ENCODE measurements at places on chromosomes 3 and 15. TPM values are rescaled to one million over a fixed set of nuclear protein-coding genes. Genes with fewer than 3 reads are reported as not detected.

Gene IVD
- total RNA-seq: 12.4 TPM

DNA sequence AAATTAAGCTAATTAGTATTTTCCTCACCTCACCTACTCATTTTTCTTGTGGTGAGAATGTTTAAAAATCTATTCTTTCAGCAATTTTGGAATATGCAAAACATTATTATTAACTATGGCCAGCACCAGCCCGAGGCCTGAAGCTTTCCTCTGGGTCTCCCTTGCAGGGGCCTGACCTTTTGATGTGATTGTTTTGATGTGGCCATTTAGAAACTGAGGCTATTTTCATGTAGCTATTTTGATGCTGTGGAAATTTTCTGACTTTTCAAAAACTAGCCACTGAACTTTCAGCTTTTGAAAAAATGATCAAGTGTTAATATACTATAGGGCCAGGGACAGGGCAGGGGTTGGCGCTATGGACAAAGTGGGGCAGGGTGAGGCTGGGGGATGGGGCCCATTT is 8.2 kb upstream of the CCR9 start:
- no peak for DNase-seq

DNA sequence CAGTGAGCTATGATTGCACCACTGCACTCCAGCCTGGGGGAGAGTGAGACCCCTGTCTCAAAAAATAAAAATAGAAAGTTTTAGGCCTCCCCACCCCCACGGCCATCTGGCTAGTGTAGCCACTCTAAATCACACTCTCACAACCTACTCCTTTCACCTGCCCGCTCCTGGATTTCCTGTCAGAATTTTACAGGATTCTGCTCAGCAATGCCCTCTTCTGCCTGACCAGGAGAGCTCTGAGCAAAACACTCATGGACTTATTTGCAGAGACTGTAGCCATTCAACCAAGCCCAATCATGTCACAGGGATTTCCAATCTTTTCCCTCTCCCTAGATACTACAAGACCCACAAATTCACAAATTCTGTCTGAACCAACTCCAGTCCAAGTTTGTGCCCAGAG is 242.6 kb upstream of the TPRG1 start:
- peak; percentile 47 for DNase-seq

DNA sequence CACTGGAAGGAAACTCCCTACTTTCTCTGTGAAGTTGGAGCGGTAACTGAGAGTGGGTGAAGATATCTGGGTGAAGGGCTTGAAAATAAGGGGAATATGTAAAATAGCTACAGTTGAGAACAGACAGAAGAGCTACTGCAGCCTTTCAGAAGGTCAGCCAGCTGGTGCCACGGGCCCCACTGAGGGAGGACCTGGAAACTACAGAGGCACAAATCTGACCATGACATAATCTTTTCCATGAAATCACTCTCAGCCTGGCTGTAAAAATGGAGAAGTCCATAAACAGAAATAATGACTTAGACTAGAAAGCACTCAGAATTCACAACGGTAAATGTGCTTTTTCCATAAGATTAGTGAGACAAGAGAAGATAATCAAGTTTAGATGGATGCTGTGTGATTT is 46.4 kb downstream of the ST3GAL6 start:
- DNase-seq: no peak

GRCh38 chr3:72093992-72094334 is 309.0 kb upstream of the PROK2 start:
- no peak for DNase-seq

- DNase-seq: peak; percentile 67
These were observed 3.0 kb downstream of the ALCAM start for GRCh38 chr3:105369500-105370371.

GRCh38 chr15:95609096-95609495 is 721.4 kb upstream of the NR2F2 start:
- DNase-seq: no peak

Gene CDHR4
- not detected for total RNA-seq

Gene LXN
- 6.8 TPM for total RNA-seq

DNA sequence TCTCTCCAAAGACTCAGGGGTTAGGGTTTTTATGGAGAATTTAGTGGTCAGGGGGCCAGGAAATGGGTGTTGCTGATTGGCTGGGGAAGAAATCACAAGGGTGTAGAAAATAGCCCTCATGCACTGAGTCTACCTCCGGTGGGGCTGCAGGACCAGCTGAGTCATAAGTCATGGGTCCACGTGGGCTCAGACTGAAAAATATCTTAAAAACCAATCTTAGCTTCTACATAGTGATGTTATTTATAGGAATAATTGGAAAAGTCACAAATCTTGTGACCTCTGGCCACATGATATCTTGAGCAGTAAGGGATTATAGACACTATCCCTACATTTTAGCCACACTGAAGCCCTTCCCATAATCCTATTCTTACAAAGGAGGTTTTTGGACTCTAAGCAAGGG is 224.0 kb downstream of the DPH6 start:
- no peak for DNase-seq

- DNase-seq: no peak
These were observed 182.9 kb upstream of the FEZF2 start for GRCh38 chr3:62556121-62556815.

GRCh38 chr3:48684480-48685143 is 1.1 kb downstream of the NCKIPSD start:
- DNase-seq: no peak

DNA sequence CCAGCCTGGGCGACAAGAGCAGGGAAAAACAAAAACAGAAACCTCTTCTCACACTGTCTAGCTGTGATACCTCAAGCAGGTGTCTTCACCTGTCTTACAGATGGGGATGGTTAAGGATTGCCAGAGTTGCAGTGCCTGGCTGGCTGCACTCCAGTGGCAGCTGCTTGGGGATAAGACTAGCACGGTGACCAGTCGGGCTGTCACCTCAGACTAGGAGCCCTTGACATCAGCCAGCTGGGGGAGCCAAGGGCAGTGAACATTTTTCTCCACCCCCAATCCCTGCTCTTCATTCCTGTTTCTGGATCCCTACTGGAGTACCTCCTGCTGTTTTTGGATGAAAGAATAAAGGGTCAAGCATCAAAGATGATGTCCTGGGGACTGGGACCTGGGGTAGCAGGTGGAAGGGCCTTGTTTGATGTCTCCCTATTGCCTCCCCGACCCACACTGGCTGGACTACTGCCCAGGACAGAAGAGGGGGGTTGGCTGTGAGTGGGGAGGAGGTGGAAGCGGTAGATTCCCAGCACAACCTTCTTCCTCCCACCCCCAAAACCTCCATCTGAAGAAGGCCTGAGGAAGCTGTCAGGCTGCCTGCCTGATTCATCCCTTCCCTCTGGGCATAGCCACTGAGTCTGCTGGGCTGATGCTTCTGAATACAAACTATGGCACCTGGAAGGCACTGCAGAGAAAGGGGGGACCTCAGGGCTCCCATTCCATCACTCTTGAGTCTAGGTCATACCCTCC is 7.0 kb upstream of the CPNE9 start:
- DNase-seq: no peak

DNA sequence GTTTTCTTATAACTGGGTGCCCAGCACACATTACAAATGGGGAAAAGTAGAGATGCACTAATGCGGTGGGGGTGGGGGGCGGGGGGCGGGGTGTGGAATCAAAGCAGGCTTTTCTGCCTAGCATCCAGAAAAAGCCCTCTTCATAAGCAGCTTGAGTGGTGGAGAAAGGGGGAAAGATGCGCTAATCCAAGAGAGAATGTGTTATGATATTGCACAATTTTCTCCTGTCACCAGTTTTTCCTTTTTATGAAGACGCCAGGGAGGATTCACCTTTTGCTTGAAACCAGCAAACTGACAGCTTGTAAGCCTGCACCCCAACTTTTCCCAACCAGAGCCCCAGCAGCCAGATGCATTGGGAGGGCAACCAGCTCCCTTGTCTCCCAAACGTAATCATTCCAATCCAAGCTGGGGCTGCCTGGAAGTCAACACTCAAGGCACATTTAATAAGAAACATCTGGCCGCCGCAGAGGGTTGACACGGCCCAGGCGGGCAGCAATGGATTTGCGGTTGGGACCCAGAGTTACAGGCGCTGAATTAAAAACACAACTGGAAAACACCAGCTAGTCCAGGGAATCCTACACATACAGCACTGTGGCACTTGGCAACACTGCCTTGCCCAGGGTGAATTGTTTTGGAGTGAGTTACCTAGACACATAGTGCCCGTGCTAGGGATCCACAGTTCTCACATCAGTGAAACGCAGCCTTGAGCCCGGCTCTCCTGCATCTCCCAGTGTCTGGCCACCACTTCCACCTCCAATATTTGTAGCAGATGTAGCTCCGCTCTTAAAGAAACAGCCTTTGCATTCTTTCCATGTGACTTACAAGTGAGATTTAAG is 218.5 kb upstream of the PRICKLE2 start:
- no peak for DNase-seq

GRCh38 chr3:143924522-143925285 is 46.9 kb upstream of the DIPK2A start:
- no peak for DNase-seq

Gene ANKRD63
- not detected for total RNA-seq

DNA sequence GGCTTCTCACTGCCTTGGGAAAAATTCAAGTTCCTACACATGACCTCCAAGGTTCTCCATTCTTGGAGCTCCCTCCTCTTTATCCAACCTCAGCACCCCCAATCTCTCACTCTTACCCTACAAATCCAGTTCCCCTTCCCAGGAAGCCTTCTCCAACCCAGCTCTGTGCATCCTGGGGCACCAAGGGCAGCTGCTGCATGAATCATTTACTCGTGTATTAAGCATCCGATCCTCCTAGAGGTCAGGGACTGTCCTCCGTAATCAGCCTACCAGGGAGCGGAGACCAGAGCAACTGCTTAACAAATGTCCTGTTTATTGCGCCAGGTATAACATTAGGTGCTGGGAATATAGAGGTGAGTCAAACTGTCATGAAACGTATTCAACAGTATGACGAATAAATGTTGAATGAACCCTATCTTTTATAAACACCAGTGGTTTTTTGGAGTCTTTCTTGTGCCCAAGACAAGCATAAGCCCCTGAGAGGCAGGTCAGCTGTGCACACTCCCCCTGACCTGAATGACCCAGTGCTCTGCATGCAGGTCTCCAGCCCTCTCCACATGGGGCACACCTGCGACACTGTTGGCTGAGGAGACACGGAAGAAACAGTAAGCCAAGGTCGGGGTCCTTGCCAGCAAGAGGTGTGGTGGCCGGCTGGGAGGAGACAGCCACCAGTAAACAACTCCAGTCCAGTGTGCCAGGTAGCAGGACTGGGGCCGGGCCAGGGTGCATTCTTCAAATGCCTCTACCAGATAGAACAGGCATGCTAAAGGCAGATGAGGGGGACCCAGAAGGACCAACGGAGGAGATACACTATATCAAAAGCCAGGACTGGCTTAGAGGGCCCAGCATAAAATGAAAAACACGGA is 27.6 kb downstream of the ANP32A start:
- peak; percentile 59 for DNase-seq

Gene SLC9A9
- total RNA-seq: 1.4 TPM

Gene DNAJA4
- total RNA-seq: 26.5 TPM

Gene CADM2
- 0.26 TPM for total RNA-seq

GRCh38 chr3:73734211-73735089 is 109.7 kb upstream of the PDZRN3 start:
- DNase-seq: no peak

GRCh38 chr3:42704136-42704841 is 1.7 kb upstream of the HHATL start:
- no peak for DNase-seq

Measured in bronchial epithelial cell (primary cell).